ENCODE measurements at places on chromosomes 5 and 9. TPM values are rescaled to one million over a fixed set of nuclear protein-coding genes. Genes with fewer than 3 reads are reported as not detected.

Gene FST
- not detected for polyA plus RNA-seq

Gene LRRTM2
- polyA plus RNA-seq = 9.1 TPM

Gene OBP2B
- polyA plus RNA-seq = not detected

Gene BRINP1
- polyA plus RNA-seq = 38.1 TPM

Gene GPX8
- polyA plus RNA-seq = 1.8 TPM

Gene TMEFF1
- not detected for polyA plus RNA-seq

Gene KIF20A
- 0.17 TPM for polyA plus RNA-seq

Gene DMRT3
- not detected for polyA plus RNA-seq

Gene CCL27
- 0.66 TPM for polyA plus RNA-seq

Gene FAXDC2
- 19.6 TPM for polyA plus RNA-seq

Gene RNF183
- not detected for polyA plus RNA-seq

Gene RNF180
- 9.9 TPM for polyA plus RNA-seq

Gene TMEM8B
- polyA plus RNA-seq = 7.1 TPM
